ENCODE measurements at places on chromosomes 1 and 21.
A peak's percentile ranks its signal among the peaks of the same experiment; 100 is the strongest.

DNA sequence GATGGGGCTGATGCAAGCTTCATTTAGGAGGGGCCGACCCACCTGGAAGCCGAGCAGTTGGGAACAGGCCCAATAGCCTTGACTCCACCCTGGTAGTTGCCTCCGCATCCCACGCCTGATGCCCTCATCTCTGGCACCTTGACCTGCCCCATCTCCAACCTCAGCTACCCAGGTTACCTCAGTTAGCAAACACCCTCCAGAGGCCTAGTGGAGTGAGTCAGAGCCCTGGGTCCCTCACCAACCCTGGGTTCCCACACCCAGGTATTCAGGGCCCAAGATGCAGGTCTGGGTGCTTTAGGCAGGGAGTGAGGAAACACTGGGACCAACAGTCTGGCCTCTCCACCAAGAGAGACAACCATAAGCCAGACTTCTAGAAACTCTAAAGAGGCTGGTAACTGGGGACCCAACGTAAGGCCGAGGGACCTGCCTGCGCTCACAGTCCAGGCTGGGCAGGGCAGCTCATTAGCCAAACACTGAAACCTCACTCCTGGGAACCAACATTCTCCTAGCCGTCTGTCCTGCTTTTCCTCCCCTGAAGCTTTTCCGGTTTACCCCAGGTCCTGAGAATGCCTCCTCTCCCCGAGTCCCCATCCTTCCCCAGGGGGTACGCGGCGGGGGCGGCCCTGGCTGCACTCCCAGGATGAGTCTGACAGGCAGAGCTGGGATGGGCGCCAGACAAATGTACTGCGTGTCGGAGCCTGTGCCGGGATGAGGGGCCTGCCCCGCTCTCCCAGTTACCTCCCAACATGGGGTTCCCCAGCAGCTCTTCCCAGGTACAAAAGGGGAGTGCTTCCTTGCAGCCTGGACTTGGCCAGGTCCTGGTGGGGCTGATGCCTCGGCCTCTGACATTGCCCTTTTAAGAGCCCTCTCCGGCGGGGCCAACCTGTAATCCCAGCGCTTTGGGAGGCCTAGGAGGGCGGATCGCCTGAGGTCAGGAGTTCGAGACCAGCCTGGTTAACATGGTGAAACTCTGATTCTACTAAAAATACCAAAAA, 8.9 kb upstream of the CELSR2 start:
- DNase-seq, result peak; percentile 78

- DNase-seq, result peak; percentile 43
These were observed 762.1 kb upstream of the NEGR1 start for GRCh38 chr1:73044241-73045036.

DNA sequence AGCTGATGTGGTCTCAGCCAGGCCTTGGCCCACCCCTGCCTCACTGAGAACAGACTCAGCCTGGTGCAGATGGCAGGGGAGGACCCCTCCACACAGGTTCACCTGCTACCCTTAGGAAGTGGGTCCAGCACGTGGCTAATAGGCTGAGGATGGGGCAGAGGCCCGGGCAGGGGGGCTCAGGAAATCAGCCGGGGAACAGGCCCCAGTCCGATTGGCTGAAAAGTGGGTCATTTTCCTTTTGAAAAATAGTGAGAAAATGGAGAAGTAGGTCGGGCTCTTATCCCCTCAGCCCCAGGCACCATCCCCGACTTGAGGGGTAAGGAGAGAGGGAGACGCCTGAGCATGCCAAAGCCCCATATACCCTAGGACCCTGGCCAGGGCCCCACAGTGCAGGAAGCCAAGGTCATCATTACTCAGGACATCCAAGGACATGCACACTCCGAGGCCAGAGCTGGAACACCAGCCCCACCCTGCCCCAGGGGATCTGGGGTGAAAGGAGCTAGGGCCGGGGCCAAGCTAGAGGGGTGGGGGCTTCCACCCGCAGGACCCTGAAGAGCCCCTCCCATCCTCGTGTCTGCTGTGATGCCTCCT, 11.0 kb downstream of the DLGAP3 start:
- no peak for DNase-seq

DNA sequence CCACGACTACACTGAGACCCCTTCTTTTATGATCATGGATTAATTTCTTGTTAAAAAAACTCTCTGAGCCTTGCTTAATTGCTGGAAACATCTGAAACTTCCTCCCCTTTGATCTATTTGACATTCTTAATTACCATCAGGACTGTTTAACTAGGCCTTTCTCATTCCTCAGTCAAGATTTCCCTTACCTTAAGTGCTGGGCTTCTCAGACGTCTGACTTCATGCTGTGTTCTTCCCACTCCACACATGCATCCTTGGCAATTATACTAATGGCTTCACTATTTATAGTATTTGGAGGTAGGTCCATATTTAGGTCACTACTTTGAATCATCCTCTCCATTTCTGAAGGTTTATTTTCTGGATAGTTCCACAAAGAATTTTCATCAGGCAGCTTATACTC, 341.3 kb upstream of the TMPRSS15 start:
- no peak for DNase-seq

DNA sequence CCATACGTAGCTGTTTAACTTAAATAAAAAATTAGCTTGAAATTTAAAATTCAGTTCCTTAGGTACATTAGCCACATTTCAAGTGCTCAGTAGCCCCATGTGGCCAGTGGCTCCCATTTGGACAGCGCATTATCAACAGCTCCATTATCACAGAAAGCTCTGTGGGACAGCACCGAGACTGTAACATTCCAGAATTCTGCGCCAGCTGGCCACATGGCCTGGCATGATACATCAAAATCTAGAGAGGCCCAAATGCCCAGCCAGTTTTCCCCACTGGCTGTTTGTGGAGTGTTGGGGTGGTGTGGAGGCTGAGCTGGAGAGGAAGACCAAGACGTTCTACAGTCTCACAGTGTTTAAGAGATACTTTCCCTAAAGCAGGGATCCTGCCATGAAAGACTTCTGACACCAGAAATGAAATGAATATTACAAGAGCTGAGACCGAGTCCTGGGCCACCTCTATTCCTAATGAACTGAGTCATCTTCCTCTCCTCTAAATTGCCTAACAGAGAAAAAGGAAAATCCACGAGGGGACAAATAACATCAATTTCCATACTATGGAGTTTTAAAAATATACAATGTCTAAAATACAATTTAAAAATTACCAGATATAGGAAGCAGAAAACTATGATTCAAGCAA, 27.3 kb upstream of the ACTA1 start:
- DNase-seq, result no peak

GRCh38 chr1:24286246-24287010, 32.7 kb upstream of the GRHL3 start:
- no peak for DNase-seq

DNA sequence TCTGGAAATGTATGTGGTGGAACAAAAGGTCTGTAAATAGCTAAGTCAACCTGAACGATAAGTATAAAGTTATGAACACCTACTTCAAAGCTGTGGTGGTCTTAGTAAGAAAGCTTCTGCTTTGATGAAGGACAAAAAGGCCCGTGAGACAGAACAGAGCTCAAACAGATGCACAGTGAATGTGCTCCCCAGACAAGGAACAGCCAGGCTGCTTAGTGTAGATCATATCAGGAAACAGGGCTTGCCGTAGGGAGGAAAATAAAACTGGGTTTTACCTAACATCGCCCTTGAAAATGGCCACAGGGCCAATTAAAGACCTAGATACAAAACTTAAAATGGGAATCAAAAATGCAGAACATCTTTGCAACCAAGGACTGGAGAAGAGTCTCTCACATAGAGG, 40.2 kb downstream of the PRSS38 start:
- DNase-seq, result no peak

DNA sequence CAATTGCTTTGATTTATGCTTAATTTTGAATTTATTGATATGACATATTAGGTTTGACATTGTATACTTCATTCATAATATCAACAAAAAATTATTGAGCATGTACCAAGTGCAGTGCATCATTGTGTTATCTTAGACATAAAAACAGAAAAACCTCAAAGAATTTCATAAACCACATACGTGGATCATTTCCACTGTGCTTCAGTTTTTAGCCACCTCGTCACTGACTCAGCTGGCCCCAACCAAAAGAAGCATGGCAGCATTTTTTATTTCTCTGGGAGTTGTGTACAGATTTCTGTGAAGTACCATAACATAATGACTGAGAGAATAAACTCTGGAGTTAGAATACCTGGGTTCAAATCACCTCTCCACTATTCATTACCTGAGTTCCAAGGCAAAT, 95.6 kb upstream of the C1orf87 start:
- peak; percentile 60 for DNase-seq

All from astrocyte of the spinal cord (primary cell).